Smooth muscle cell of the umbilical artery (primary cell): ENCODE measurements at places on chromosomes 7 and 10. TPM values are rescaled to one million over a fixed set of nuclear protein-coding genes. Genes with fewer than 3 reads are reported as not detected.

ATG9B gene
- total RNA-seq = 1.6 and 2.1 TPM in 2 replicates

STX1A gene
- total RNA-seq = 13.1 and 49.6 TPM in 2 replicates

FAM25G gene
- not detected in 2 replicates for total RNA-seq

CCDC7 gene
- total RNA-seq = 10.0 and 16.6 TPM in 2 replicates

CXCL12 gene
- 5.6 and 8.5 TPM in 2 replicates for total RNA-seq

NRAP gene
- not detected in 2 replicates for total RNA-seq

CRPPA gene
- 1.7 and 2.7 TPM in 2 replicates for total RNA-seq

HGF gene
- total RNA-seq = 31.6 and 83.4 TPM in 2 replicates

OTUD1 gene
- total RNA-seq = 2.4 and 4.8 TPM in 2 replicates
